ENCODE measurements at places on chromosomes 3 and 15.
A peak's percentile ranks its signal among the peaks of the same experiment; 100 is the strongest.

DNA sequence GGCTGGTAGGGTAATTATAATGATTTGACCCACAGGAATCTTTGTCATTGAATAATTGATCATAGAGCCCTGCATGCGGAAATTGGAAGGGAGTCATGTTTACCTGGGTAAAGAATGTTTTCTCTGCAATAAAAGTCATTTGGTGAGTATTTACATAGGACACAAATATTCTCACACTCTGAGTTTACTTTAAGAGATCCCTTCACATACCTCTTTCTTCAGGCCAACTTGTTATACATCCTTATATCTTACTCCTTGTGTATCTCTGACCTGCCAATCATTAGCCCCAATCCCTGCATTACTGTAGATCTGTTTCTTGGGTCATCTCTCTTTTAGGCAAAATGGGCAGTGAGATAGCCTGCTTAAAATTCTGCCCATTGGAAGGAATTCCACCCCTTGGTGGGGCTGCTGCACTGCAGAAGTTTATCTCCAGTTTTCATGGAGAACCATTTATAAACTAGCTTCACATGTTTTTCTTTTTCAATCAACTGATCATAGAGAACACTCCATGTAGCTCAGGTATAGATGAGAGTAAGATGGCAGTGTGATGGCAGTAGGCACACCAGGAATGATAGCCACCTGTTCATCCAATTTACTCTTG, 46.2 kb downstream of the ILDR1 start:
- no peak for DNase-seq

DNA sequence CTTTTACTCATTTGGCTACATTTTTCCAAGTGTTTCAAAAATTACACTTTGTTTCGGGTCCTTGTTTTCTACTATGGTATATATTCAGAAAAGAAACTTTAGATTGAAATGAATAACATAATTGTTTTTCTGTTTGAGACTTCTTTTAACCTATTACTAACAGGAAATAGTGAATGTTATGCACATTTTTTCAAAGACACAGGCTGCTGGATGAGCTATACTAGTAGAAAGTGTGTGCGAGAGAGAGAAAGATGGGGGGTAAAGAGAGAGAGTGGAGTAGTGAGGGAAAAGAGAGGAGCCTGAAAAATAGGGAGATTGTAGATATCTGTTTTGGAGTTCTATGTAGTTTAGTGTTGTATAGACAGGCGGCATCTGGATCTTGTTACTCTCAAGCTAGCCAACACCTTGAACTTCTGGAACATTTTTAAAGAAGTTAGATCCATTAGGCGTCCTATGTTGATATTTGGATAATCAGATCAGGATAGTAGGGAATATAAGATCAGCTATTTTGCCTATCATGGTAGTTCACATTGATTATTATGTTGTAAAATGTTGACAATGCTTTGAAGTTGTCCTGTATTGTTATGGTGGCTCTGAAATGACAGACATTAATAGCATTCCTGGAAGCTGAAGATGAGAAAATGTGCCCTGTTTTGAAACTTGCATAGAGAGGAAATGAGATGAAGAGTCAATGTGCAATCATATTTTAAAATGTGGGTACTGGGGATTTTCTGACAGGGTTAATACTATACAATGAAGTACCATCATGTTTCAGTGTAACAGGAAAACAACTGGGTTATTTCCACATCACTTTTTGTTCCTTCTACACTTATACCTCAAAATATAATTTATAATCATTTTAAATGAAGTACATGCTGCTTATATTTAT, 2.6 kb downstream of the RBMS3 start:
- no peak for DNase-seq

GRCh38 chr3:114796796-114797195, 350.3 kb downstream of the ZBTB20 start:
- no peak for DNase-seq

GRCh38 chr3:134645515-134645914, 5.3 kb downstream of the KY start:
- no peak for DNase-seq

DNA sequence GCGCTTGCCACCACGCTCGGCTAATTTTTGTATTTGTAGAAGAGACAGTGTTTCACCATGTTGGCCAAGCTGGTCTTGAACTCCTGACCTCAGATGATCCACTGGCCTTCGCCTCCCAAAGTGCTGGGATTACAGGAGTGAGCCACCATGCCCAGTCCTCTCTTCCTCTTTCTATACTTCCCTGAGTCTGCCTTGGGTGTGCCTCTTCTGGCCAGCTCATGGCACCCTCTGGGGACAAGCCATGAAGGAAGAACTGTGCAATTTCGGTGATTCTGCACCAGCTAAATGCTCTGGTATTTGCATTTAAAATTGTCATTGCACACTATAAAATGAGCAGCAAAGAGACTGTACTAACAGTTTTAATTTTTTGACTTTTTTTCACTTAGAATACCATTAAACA, 66.6 kb downstream of the IL20RB start:
- no peak for DNase-seq

DNA sequence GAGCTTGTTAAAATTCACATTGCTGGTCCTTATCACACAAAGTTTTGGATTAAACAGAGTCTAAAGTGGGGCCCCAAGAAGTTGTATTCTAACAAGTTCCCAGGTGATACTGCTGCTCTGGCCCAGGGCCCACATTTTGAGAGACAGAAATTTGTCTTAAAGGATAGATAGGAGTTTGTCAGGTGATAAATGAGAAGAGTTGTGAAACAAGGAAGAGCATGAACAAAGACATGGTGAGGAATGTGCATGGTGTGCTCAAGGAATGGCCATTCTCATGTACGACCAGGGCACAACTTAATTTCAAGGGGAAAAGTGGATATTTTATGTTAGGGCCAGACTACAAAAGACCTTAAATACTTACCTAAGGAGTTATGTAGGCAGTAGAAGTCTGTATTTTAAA, 75.6 kb downstream of the GPR156 start:
- DNase-seq = no peak

DNA sequence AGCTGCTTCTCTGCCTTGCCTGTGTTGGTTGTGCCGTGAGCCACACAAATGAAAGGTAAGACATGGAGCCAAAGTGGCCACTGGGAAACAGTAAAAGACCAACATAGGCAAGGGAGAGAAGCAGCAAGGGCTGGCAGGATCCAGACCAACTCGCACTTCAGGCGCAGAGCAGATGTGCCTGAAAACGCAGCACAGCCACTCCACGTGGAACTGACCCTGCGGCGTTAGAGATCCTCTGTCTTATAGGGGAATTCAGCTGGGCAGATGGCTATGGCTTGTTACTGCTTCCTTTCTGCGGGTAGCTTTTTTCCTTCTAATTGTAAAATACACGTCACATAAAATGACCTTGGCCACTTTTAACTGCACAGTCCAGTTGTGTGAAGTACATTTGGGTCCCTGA, 10.4 kb upstream of the GHRL start:
- no peak for DNase-seq

DNA sequence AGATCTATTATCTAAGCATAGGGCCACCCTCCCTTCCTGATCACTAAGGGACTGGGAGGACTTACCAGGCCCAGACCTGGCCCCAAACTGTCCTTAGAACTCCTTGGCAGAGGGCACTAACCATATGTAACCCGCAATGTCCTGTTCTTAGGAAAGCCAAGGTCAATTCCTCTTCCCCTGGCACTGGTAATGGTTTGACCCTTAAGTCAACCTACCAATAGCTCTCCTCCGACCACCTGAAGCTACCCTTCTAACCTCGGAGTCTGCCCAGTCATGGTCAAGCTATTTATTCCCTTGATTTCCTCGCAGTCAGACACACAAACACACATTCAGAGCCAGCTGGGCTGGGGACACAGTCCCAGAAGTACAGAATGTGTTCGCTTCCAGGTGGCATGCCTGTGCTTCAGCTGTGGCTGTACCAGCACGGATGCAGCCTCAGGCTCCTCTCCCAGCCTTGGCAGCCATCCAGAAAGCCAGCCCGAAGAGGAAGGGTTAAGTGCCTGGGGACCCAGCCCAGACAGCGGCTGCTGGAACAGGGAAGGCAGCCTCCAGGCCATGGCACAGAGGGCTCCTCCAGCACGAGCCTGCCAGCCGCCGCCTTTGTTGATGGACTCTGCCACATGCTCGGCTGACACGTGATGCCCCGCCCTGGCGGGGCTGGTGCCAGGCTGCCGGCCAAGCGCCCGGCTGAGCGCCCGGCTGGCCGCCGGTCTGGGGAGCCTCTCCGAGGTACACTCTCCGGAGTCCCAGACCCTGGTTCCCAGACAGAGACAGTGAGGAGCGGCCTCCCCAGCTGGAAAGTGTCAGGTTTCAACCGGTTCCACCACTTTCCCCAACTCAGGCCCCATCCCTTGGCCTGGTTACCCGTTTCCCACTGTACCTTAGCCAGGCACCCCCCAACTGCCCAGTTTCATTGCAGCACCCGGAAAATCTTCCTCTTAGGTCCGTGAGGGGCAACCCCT, 5.5 kb downstream of the BMF start:
- DNase-seq = peak; percentile 97

- DNase-seq = no peak
Measured at GRCh38 chr3:123375014-123375940, 73.6 kb downstream of the ADCY5 start.

DNA sequence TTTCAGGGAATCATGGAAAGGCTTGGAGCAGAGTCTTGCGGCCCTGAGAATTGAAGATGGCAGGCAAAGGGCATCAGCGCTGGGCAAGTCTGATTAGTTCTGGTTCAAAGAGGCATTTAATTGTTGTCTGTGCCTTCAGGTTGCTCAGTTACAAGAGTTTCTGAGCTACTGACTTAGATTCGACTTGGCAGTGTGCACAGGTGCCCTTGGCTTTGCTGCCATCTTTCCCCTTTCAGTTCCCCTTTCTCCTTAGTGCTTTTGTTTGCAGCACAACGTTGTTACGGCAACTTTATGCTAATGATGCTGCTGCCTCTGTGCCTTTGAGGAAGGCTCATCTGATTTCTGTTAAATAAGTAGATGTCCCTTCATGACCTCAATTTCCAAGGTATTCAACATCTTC, 12.5 kb downstream of the P2RY14 start:
- no peak for DNase-seq

DNA sequence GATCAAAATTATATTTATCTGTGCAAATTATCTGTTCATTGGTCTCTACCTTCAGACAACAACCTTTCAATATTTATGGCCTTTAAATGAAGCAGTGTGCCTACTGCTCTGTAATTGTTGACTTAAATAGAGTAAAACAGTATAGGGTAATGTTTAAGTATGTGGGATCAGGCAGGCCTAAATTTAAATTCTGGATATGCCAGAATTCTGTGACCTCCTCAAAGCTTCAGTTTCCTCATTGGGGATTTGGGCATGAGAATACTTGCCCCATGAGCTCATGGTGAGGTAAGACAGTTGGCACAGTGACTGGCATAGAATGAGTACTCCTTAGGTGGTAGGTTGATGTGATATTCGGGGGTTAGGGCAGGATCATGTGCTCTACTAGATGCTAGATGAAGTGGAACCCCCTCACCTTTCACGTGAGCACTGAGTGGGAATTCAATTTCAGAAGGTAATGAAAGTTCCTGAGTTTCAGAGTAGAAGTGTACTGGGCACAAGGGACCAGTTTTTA, 14.9 kb downstream of the ARL8B start:
- DNase-seq = no peak

DNA sequence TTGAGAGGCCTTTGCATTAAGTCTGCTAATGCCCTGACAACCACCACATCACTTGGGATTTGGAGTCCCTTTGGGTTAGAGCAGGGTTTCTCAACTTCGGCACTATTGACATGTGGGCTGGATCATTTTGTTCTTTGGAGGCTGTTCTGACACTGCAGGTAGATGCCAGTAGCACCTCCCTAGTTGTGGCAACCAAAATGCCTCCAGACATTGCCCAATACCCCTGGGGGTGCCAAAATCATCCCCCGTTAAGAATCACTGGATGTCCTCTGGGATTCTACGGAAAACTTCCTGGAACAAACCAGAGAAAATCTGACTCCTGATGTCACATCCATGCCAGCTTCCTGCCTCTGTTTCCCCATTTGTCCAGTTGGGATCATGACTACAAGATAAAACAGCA, 37.2 kb upstream of the BLM start:
- DNase-seq = no peak

GRCh38 chr3:72178463-72179106, 393.6 kb upstream of the PROK2 start:
- DNase-seq = no peak

Data from RWPE2 (cell line).